ENCODE measurements at places on chromosomes 6 and 20.

DNA sequence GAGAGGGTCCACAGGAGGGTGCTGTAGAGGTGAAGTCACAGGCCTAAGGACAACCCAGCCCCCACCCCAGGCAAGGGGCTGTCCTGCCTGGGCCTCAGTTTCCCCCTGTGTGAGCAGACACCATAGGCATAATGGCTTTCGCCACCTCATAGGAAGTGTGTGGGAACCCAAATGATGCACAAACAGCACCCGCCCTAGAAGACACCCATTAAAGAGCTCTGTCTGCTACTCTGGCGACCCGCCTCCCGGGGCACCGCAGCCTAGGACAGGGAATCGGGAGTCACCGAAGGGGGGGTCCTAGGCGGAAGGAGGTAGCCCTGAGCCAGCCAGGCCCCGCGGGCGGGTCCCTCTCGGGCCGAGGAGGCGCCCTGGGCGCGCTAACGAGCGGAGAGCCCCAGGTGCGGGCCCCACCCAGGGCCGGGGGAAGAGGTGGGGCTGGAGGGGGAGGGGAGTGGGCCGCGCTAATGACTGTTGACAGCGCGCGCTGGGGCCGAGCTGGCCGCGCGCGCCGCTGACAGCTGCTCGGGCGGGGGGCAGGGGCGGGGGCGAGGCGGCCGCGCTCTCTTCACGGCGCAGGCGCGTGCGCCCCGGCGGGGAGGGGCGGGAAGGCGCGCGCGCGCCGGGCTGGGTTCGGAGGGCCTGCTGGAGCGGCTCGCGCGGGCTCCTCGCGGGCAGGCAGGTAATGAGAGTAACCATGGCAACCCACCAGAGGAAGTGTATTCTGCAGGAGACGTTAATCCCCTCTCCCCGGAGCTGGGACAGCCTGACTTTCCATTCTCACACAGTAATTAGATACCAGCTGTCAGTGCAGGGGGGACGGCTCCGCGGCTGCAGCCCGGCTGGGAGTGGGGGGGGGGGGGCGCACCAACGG, 48.9 kb downstream of the NOL4L start:
- DNase-seq, result peak; percentile 85

- no peak for DNase-seq
Measured at GRCh38 chr6:5191222-5191621, 69.5 kb downstream of the LYRM4 start.

GRCh38 chr6:45420909-45421708, 43.4 kb upstream of the SUPT3H start:
- no peak for DNase-seq

GRCh38 chr6:110654096-110654820, 161.0 kb downstream of the CDK19 start:
- no peak for DNase-seq

- peak; percentile 34 for DNase-seq
Measured at GRCh38 chr6:158737710-158738615, 81.2 kb downstream of the EZR start.

DNA sequence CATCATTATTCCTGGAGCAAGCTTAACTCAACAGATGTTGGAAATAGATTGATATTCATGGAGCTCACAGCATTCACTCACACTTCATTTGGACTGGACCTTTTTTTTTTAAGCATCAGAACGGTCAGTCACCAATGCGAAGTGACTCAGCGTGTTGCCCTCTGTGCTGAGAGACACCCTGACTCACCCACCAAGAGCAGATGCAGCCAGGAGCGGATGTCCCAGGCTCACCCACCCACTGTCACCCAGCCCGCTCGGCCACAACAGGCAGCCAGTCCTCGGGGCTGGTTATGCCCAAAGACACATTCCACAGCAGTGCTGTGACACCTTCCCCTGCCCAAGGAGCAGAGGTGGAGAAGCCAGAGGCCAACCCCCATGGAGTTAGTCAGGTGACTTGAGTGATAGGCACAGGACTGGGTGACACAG, 15.7 kb downstream of the RNASET2 start:
- DNase-seq, result no peak

DNA sequence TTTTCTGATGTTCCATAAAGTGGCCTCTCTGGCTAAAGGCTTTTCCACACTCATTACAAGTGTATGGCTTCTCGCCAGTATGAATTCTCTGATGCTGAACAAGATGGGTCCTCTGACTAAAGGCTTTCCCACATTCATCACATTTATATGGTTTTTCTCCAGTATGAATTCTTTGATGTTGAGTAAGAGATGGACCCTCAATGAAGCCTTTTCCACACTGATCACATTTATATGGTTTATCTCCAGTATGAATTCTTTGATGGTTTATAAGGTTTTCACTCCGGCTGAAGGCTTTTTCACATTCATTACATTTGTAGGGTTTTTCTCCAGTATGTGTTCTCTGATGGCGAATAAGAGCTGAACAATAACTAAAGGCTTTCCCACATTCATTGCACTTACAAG, 20.4 kb downstream of the ZNF184 start:
- no peak for DNase-seq

- no peak for DNase-seq
Measured at GRCh38 chr6:11601776-11602605, 64.4 kb downstream of the TMEM170B start.

DNA sequence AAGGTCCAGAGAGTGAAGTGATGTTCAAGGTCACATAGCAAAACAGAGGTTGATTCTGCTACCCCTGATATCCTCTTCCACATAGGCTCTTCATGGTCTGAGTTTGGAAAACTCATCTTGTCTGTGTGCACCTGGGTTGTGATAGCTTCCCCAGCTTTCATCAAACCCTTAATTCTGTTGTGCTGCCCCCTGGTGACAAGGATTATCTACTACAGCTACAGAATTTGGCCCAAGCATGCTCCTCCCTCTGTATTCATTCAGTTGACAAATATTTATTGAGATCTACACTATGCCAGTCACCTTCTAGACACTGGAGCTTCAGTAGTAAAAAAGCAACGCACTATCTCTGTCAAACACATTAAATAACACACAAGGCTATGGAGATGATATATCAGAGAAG, 50.4 kb downstream of the SMPDL3A start:
- DNase-seq, result peak; percentile 42

DNA sequence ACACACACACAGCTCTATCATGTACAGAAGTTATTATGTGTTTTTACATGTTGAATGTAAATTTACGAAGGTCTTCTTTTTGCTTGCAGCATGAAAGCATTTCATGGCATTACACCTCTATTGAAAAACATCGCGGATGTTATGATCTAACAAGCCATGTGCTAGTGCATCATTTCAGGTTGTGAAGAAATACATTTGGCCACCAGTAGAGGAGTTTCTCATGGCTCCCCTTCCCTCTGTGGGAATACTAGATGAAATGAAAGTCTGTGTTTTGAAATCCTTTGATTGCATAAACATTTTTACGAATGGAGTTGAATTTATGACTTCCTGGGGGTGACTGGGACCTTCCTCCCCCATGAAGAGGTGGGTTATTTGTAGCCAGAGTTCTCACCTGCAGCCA, 17.7 kb downstream of the MAS1 start:
- DNase-seq, result no peak

- DNase-seq, result no peak
Measured at GRCh38 chr6:156773476-156773875, 3.7 kb upstream of the ARID1B start.

- DNase-seq, result no peak
Measured at GRCh38 chr20:841568-842546, 8.3 kb downstream of the FAM110A start.

DNA sequence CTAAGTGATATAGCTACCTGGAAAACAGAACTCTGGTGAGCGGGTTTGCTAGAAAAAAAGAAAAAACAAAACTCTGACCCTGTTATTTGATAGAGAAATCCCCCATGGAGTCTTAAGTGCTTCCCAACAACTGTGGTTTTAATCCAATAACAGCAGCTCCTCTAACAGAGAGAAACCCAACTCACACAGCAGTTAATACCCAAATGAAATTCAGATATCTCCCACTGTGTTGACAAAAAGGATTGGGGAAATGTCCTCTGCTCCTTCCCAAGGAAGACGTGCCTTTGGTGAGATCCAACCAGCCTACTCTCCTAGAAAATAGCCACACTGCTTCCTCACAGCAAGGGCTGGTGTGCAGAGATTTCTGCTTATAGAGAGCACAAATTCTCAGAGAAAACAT, 200.4 kb upstream of the FBXL4 start:
- no peak for DNase-seq

- DNase-seq, result no peak
Measured at GRCh38 chr6:23316131-23316530, 746.8 kb downstream of the HDGFL1 start.

DNA sequence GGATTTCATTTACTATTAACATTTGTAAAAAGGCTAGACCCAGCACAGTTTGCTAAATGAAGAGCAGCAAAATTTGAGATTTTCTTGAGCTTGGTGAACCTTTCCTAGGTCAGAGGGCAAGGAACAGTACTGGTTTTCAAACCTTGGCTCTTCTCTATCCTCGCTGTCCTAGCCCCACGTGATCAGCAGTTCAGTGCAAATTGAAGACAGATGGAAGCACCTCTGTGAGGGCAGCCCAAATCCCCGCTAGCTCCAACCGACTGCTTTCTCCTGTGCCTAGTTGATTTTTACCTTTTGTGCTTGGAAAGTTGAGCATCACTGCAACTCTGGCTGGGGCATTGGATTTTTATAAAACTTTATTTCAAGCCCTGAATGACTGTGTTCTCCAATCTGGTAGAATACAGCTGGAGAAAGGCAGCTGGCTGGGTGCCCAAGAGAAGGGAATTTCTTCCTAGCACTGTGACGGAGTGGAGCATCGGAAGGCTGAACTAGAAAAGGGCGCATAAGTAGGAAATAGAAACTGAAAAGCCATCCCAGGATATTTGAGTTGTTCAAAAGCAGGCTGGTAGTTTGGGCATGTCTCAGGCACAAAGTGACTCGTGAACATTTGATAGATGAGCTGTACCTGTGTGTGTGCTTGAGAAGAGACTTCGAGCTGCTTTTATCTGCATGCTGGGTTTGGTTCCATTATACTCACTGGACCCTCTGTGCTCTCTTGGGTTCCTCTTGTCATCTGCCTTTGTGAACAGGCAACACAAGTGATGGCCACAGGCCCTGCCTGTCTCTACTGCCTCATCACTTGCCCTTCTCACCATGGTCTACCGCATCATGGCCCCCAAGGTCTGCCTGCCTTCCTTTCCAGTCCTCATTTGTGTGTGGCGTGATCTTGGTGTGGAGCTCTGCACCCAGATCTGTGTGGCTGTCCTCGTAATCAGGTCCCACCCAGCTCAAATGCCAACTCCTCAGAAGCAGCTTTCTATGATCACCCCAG, 2.3 kb downstream of the RNF114 start:
- DNase-seq, result no peak

DNA sequence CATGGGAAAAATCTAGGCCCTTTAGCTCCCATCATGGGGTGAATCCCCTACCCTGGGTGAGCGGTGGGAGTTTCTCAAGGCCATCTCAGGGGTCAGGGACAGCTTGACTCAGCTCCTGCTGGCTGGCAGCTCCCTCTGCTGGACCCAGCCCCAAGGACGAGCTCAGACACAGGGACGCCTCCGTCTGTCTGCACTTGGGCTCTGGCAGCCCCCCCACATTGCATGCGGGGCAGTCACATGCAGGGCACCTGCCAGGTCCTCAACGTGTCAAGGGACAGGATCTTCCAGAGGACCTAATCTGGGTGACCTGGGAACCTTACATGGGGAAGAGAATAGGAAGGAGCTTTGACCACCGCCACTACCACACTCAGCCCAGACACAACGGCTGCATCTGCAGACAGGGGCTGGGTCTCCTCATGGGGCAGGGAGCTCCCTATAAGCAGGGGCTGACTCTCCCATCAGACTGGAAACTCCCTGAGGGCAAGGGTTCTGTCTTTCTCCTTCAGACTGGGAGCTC, 173.4 kb downstream of the MRPL14 start:
- DNase-seq, result no peak

GRCh38 chr20:32973077-32973717, 31.0 kb downstream of the SUN5 start:
- DNase-seq, result no peak

GRCh38 chr20:63215101-63216040, 560 bp downstream of the YTHDF1 start:
- DNase-seq, result peak; percentile 11

- DNase-seq, result no peak
Measured at GRCh38 chr6:30810813-30811339, 66.5 kb upstream of the IER3 start.

- DNase-seq, result no peak
Measured at GRCh38 chr6:160070427-160070826, 51.2 kb upstream of the SLC22A1 start.

GRCh38 chr6:143676437-143677045, 1.2 kb upstream of the PHACTR2 start:
- DNase-seq, result no peak

DNA sequence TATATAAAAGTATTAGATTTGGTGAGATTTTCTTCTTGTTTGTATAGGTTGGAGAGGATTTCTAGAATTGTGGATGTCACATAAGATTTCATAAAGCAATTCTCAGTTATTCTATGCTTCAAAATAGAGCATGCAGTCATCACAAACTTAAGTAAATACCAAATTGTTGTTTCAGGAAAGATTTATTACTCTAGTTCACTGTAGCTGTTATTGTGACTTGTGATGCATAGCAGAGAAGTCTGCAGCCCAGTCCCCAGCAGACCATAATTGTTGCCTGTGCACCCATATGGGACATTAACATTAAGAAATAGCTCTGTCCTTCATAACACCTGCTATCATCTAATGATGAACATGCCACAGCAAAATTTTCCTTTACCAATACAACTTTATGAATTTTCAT, 228.0 kb upstream of the FAM83B start:
- DNase-seq, result no peak

GRCh38 chr6:22015216-22015615, 281.6 kb downstream of the PRL start:
- no peak for DNase-seq

- DNase-seq, result no peak
Measured at GRCh38 chr20:38172408-38172807, 7.3 kb upstream of the TGM2 start.

DNA sequence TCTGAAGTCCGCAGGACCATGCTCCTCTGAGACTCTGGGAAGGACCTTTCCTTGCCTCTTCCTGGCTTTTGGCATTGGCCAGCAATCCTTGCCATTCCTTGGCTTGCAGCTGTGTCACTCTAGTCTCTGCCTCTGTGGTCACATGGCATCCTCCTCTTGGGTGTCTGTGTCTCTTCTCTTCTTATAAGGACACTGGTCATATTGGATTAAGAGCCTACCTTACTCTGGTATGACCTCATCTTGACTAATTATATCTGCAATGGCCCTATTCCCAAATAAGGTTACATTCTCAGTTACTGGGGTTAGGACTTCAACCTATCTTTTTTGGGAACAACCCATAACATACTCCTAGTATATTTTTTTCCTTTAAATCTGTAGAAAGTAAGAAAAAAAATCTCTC, 49.9 kb upstream of the GTSF1L start:
- DNase-seq, result no peak

- no peak for DNase-seq
Measured at GRCh38 chr6:158168040-158168289, at the start of gene SERAC1. Gene SERAC1 (minus strand): TSS chr6:158168262. CDS start chr6:158158363, 9,899 bp downstream.

DNA sequence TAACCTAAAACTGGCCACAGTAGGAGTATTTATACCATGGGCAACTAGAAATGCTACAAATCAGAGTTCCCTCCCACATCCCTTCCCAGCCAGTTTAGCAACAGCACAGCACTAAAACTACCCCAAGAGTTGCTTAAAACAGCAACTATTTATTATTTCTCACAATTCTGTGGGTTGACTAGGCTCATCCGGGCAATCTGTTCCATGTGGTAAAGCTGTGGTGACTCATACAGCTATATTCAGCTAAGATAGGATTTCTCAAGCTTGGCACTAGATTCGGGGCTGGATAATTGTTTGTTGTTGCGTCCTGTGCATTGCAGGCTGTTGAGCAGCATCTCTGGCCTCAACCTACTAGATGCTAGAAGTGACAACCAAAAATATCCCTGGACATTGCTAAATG, 8.6 kb upstream of the HECA start:
- no peak for DNase-seq

- no peak for DNase-seq
Measured at GRCh38 chr6:34973547-34974248, 84.6 kb downstream of the ANKS1A start.
